Activated T-helper 2 cell treated with anti-CD3 and anti-CD28 coated beads, Interferon-gamma antibody, Interleukin-2, Interleukin-4, amounts not matched to agents 10 μg/mL and 5 μg/mL and 100 μg/mL, durations not matched to agents 14 hours and 24 hours and 36 hours (primary cell): ENCODE measurements at places on chromosomes 11 and 22. TPM values are rescaled to one million over a fixed set of nuclear protein-coding genes. Genes with fewer than 3 reads are reported as not detected.

GRCh38 chr11:65918211-65919140 lies at the start of gene C11orf68:
Gene C11orf68 (minus strand): TSS chr11:65919062. CDS start chr11:65919031, 31 bp downstream.
- DNase-seq: no peak

DNA sequence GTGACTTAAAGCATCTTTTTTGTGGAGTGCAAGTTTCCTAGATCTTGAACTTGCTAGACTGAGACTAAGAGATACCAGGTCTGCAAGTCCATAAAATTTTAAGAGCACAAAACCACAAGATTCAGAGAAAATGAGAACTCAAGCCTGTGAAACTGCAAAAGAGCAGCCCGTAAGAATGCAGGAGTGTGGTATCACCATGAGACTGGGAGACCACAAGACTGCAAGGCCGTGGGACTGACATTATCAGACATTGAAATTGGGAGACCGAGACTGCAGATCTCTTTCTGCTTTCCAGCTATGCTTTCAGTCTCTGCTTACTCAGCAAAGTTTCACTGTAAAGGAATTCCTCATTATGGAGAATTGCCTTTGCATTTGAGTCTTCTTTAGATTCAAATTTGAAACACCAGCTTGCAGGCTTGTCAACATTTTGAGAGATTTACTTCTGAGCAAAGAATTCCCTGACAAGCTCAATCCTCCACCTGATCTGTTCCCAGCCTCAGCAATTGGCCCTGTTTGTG lies 621.2 kb downstream of the KCNA4 start:
- DNase-seq: no peak

GRCh38 chr11:115366826-115367225 lies 137.4 kb downstream of the CADM1 start:
- DNase-seq: no peak

DNA sequence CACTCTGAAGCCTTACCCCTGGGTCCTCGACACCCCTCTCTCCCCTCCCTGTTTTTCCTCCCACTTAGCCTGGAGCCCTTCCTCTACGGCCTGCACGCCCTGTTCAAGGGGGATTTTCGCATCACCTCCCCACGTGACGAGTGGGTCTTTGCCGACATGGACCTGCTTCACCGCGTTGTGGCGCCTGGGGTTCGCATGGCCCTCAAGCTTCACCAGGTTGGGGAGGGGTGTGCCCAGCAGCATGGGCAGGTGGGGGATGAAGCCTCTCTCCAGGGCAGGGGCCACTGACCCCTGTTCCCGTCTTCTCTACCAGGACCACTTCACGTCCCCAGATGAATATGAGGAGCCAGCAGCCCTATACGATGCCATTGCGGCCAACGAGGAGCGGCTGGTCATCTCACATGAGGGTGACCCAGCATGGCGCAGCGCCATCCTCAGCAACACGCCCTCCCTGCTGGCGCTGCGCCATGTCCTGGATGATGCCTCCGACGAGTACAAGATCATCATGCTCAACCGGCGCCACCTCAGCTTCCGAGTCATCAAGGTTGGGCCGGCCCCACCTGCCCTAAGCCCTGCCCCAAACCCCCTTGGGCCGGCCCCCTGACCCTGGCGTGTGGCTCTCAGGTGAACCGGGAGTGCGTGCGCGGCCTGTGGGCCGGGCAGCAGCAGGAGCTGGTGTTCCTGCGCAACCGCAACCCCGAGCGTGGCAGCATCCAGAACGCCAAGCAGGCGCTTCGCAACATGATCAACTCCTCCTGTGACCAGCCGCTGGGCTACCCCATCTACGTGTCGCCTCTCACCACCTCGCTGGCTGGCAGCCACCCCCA lies 2.8 kb upstream of the SIPA1 start:
- no peak for DNase-seq

SLC29A2 gene
- 18.7 and 19.1 TPM in 2 replicates for total RNA-seq

GRIA4 gene
- not detected in 2 replicates for total RNA-seq

- DNase-seq: no peak
These were observed 114.4 kb upstream of the ANO1 start for GRCh38 chr11:69963533-69964246.

KRTAP5-1 gene
- not detected in 2 replicates for total RNA-seq

GRCh38 chr11:110471371-110471770 lies 41.6 kb downstream of the FDX1 start:
- no peak for DNase-seq

GRCh38 chr22:48665311-48665995 lies 1162.2 kb downstream of the BRD1 start:
- DNase-seq: no peak

DNA sequence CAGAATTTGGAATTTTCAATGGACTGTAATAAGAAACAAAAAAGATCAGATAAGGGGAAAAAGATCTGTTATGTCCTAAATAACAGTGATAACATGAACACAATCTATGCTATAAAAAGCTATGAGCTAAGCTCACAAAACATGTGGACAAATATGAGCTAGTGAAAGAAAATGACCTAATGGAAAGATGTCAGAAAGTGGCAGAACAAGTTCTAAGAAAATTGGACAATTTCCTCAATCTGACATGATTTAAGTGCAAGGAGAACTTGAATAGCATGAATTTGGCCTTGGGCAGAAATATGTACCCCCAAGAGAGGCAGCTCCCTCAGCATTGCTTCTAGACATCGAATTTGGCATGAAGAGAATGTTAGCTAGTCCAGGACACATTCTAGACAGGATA lies 212.0 kb upstream of the PGR start:
- no peak for DNase-seq

C22orf42 gene
- not detected in 2 replicates for total RNA-seq

DNA sequence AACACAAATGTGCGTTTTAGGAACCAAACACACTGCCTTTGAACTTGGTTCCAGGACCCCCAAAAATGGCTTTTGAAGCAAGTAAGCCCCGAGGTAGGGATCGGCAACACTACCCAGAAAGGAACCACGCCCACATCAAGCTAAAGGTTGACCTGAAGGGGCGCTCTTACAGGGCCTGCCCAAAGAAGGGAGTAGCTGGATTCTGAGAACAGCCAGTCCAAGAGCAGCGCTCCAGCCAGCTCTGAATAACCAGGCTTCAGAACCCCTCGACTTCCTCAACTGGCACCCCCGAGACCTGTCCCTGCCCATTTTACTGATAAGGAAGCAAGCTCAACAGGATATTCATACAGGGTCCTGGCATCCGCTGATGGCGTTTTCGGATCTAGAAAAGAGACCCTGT lies 18.9 kb upstream of the MOB2 start:
- DNase-seq: no peak

DNA sequence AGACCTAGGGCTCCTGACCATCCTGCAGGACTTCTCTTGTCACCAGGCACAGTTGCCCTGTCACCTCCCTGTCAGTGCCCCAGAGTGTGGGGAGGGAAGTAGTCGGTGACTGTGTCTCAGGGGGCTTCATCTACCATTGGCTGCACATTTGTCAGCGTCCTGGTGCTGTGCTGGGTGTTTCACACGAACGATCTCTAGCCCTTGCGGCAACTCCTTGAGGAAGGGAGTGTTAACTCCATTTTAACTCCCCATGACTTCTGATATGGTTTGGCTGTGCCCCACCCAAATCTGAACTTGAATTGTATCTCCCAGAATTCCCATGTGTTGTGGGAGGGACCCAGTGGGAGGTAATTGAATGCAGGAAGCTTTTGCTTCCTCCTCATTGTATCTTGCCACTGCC lies 7.1 kb downstream of the TSKU start:
- DNase-seq: no peak

DNA sequence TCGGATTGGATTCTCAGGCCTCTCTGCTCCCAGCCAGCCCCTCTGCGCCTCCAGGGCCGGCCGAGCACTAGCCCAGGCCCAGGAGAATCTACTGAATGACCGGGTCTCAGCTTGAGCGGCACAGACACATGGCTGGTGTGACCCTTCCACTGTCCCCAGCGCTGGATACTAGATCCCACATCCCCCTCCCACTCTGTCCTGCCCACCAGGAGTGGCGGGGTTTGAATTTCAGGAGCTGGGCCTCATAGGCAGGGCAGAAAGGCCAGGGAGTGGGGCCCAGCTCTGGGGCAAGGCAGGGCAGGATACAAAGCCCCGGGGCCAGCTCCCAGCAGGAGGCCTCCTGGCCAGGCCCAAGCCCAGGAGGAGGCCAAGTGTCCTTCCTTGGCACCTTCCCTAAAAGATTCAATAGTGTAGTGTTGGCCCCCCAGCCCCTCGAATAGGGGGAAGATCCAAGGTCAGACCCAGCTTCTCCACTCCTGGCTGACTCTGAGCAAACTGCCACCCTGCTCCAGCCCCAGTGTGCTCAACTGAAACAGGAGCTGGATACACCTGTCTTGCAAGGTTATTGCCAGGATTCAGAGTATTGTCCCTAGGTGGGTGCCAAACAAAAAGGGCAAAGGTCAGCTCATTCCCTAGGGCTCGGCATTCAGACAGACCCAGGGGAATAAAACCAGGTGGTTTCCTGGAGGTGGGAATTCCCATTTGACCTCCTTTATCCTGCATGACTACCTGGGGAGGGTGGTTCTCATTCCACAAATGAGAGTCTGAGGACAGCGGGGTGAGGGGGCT lies 22.5 kb upstream of the TCF20 start:
- DNase-seq: no peak

GRCh38 chr11:16239141-16240105 lies 116.9 kb downstream of the SOX6 start:
- no peak for DNase-seq
